Pancreas (tissue), 10 donors: ENCODE measurements at places on chromosomes 7 and 10. TPM values are rescaled to one million over a fixed set of nuclear protein-coding genes. Genes with fewer than 3 reads are reported as not detected.

The PEX1 gene
- 11.9 TPM for total RNA-seq

- no peaks in the 10 kb centered on the region for H3K27me3 ChIP-seq
- H3K4me3 ChIP-seq = no peak overlapping the region
- no peaks in the 10 kb centered on the region for H3K36me3 ChIP-seq
- H3K27ac ChIP-seq = no peak overlapping the region
- DNase-seq = no peak
- no peaks in the 10 kb centered on the region for H3K4me1 ChIP-seq
Measured at GRCh38 chr7:30965883-30966282, 2.1 kb downstream of the GHRHR start.

The DYDC2 gene
- total RNA-seq = not detected

The VGF gene
- total RNA-seq = 4.4 TPM

The CDK1 gene
- total RNA-seq = 0.88 TPM

- no peak for DNase-seq
- H3K4me1 ChIP-seq = peaks cover 11% of the 10 kb centered on the region
- no peaks in the 10 kb centered on the region for H3K36me3 ChIP-seq
- no peaks in the 10 kb centered on the region for H3K27me3 ChIP-seq
- H3K27ac ChIP-seq = no peak overlapping the region
Measured at GRCh38 chr10:69348816-69349541, 67.7 kb downstream of the TACR2 start.

DNA sequence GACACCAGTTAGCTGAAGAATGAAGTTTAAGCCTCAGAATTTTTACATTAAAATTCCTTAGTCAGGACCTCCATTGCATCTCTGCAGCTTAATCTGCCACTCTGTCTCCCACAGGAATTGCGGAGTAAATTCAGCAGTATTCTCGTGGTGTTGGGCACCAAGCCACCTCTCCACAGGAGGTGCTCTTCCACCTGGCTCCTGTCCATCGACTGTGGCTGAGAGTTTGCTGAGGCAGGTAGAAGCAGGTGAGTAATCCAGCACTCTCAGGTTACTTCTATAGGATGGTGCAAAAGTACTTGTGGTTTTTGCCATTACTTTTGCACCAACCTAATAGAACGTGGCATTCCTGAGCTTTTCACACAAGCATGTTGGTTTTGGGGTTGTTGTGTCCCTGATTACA lies 134.1 kb downstream of the GFRA1 start:
- H3K36me3 ChIP-seq = no peaks in the 10 kb centered on the region
- peak; percentile 15 for DNase-seq
- H3K27me3 ChIP-seq = no peaks in the 10 kb centered on the region
- no peaks in the 10 kb centered on the region for H3K4me1 ChIP-seq
- H3K4me3 ChIP-seq = no peak overlapping the region

DNA sequence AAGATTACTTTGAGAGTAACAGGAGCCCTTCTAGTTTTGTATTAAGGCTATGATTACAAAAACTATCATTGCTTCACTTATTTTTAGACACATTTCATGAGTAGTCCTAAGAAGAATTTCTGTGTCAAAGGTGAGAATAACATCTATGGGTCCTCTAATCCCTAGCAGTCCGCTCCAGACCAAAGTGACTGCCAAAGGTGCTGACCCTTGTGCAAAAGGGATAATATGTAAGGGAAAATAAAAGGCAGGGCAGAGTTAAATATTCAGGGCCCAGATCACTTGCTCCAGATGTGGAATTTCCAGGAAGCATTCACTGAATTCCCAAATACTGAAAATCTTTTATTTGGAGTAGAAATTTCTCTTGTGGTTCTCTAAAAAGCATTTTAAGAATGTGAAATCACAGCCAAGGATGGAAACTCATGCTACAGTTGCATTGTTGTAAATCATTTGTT lies 29.3 kb downstream of the RHOBTB1 start:
- no peak for DNase-seq
- no peak overlapping the region for H3K4me3 ChIP-seq
- no peak overlapping the region for H3K27ac ChIP-seq
- no peaks in the 10 kb centered on the region for H3K27me3 ChIP-seq
- no peaks in the 10 kb centered on the region for H3K4me1 ChIP-seq

GRCh38 chr10:133087679-133088178 lies at the start of gene ADGRA1:
TSS of gene ADGRA1 (plus strand) at chr10:133087924. CDS start at chr10:133088910, 986 bp downstream.
- DNase-seq = no peak
- no peaks in the 10 kb centered on the region for H3K36me3 ChIP-seq
- H3K27ac ChIP-seq = no peak within 1 kb of the TSS
- H3K4me3 ChIP-seq = no peak within 1 kb of the TSS
- H3K27me3 ChIP-seq = no peaks in the 10 kb centered on the region

The DBNL gene
- 22.1 TPM for total RNA-seq

The ITPRID1 gene
- total RNA-seq = not detected

The WDR86 gene
- 0.28 TPM for total RNA-seq

The PTPRN2 gene
- total RNA-seq = 12.4 TPM

The SPACDR gene
- total RNA-seq = not detected

The C7orf57 gene
- not detected for total RNA-seq

DNA sequence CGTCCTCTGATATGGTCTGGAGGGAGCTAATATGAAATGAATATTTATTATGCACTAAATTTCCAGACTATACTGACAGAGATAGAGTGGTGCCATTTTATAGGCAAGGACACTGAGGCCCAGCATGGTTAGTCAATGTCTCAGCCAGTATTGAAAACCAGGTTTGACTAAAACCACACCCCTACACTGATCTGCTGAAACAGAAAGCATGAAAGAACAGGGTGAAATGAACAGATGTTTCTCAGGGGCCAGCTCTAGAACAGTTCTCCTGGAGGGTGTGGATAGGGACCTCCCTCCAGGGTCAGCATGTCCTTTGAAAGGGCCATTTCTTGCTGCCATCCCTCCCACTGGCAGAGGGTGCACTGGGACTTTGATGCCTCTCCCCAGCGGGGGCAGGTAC lies 700.5 kb downstream of the GRID1 start:
- DNase-seq = no peak
- H3K36me3 ChIP-seq = no peaks in the 10 kb centered on the region
- H3K4me3 ChIP-seq = no peak overlapping the region
- H3K27ac ChIP-seq = no peak overlapping the region
- H3K4me1 ChIP-seq = no peaks in the 10 kb centered on the region

GRCh38 chr7:35700333-35700732 lies 5.4 kb upstream of the HERPUD2 start:
- no peaks in the 10 kb centered on the region for H3K27me3 ChIP-seq
- no peaks in the 10 kb centered on the region for H3K4me1 ChIP-seq
- no peak for DNase-seq
- H3K36me3 ChIP-seq = no peaks in the 10 kb centered on the region
- no peak overlapping the region for H3K4me3 ChIP-seq

- H3K36me3 ChIP-seq = no peaks in the 10 kb centered on the region
- H3K27ac ChIP-seq = no peak overlapping the region
Measured at GRCh38 chr10:103982639-103983038, 15.7 kb downstream of the SLK start.

The UPP1 gene
- total RNA-seq = 13.6 TPM

DNA sequence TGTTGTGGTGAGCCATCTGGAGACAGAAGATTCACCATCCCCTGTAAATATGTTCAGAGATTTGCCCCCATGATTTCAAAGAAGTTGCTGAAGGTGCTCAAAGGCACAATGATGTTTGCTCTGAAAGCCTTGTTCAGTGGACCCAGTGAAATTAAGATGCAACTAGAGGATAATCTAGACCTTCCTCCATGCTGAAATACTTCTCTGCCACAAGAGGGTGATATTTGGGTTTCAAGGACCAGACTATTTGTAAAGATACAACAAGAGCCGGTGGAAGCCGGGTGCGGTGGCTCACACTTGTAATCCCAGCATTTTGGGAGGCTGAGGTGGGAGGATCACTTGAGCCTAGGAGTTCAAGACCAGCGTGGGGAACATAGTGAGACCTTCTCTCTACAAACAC lies 13.5 kb upstream of the MSRB2 start:
- H3K27me3 ChIP-seq = no peaks in the 10 kb centered on the region
- no peaks in the 10 kb centered on the region for H3K36me3 ChIP-seq
- no peak overlapping the region for H3K27ac ChIP-seq

The ST7 gene
- total RNA-seq = 17.6 TPM

GRCh38 chr10:52757773-52758172 lies 14.8 kb downstream of the MBL2 start:
- H3K36me3 ChIP-seq = no peaks in the 10 kb centered on the region
- no peak for DNase-seq
- H3K4me1 ChIP-seq = no peaks in the 10 kb centered on the region
- H3K27ac ChIP-seq = no peak overlapping the region
- H3K4me3 ChIP-seq = no peak overlapping the region

- H3K27ac ChIP-seq = no peak overlapping the region
- H3K27me3 ChIP-seq = no peaks in the 10 kb centered on the region
- peaks cover 32% of the 10 kb centered on the region for H3K4me1 ChIP-seq
- H3K36me3 ChIP-seq = no peaks in the 10 kb centered on the region
- H3K4me3 ChIP-seq = no peak overlapping the region
Measured at GRCh38 chr7:114412548-114412947, 2.1 kb upstream of the FOXP2 start.

The SEMA3A gene
- total RNA-seq = 0.66 TPM

DNA sequence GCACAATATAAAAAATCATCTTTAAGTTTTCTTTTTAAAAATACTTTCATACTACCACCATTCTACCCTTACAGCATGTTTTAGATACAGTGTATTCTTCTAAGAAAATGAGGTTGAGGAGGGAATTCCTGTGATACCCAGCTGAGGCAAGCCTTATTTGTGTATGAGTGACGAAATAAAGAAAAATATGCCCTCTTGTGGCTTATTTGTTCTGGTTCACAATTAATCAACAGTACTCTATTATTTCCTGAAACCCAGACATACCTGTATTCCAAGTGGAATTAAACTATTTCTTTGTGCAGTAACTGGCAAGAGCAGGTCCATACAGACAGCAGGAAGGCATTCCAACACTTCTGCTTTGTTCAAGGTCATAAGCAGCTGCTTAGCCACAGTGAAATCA lies 4.5 kb upstream of the SEMA3D start:
- DNase-seq = no peak
- no peaks in the 10 kb centered on the region for H3K36me3 ChIP-seq
- no peaks in the 10 kb centered on the region for H3K4me1 ChIP-seq

DNA sequence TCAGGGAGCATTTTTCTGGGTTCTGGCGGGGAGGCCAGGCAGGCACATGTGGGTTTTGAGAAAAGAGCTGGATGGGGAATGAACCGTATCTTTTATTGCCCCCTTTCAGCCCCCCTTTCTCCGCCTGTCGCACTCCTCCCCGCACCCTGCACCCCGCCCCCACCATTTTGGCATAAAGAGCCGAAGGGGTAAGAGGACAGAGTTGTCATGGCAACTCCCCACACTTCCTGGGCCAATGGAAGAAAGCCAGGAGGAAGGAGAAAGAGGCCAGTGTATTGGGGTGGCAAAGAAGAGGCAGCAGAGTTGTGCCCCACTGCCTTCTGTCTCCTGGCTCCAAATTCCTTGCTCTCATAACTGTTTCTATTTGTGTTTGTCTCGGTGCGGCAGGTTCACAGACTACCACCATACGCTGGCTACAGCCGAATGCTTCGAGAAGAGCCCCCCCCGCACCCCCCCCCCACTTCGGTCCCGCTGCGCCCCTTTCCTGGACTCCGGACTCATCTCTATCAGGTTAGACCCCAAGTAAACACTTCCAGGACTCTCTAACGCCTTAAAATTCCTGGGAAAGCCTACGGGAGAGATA lies 3.4 kb downstream of the KCNIP2 start:
- no peaks in the 10 kb centered on the region for H3K36me3 ChIP-seq
- H3K27me3 ChIP-seq = no peaks in the 10 kb centered on the region
- peak; percentile 13 for DNase-seq
- H3K4me3 ChIP-seq = no peak overlapping the region
- no peaks in the 10 kb centered on the region for H3K4me1 ChIP-seq

The SRGN gene
- 9.9 TPM for total RNA-seq

DNA sequence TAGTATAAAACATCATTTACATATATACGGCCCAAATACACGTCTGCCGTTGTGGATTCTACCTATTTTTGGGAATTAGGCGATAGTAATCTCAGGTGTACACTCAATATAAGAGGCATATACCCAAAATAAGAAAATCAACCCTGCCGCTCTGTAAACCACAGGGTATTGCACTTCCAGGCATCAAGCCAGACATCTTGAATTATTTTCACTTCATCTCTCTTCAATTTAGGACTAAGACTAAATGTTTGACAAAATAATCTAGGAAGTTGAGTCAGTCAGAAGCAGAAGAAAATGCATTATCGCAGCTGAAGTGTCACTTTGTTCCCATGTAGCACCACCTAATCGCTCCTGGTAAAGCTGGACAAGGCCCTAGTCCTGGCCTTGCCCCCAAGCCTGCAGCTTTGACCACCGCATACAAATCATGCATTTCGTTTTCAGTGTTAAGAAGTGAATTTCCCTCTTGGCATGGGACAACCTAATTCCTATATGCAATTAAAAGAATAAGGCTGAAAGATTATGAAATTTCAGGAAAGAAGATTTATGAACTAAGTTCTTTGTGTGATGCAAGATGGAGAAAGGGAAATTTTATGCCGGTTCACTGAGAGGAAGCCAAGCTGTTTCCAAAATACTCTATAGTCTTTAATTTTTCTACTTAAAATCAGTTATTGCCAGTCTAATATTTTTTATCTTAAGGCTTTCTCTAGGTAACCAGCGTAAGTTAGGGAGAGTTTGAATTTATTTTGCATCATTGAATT lies 26.0 kb downstream of the CABCOCO1 start:
- no peaks in the 10 kb centered on the region for H3K4me1 ChIP-seq
- H3K36me3 ChIP-seq = no peaks in the 10 kb centered on the region
- no peak for DNase-seq
- no peak overlapping the region for H3K27ac ChIP-seq
- no peak overlapping the region for H3K4me3 ChIP-seq

DNA sequence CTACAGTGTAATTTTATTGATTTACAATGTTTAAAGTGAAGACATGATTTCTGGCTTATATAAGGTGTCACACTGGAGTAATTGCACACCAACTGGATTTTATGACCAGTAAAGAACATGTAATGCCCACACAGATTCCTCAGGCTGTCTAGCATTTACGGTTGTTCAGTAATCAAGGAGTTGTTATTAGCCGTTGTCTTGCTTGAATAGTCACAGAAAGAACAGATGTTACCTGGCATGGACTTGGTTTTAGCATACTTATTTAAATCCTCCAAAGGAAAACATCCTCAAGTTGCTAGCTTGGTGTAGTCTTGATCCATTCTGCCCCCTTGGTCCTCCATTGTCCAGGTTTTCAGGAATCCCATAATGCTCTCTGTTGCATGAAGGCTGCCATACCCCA lies 65.8 kb downstream of the POU6F2 start:
- no peak overlapping the region for H3K4me3 ChIP-seq
- no peaks in the 10 kb centered on the region for H3K4me1 ChIP-seq
- DNase-seq = no peak
- no peaks in the 10 kb centered on the region for H3K36me3 ChIP-seq
- H3K27ac ChIP-seq = no peak overlapping the region
